ENCODE measurements at places on chromosomes 12 and 14.

DNA sequence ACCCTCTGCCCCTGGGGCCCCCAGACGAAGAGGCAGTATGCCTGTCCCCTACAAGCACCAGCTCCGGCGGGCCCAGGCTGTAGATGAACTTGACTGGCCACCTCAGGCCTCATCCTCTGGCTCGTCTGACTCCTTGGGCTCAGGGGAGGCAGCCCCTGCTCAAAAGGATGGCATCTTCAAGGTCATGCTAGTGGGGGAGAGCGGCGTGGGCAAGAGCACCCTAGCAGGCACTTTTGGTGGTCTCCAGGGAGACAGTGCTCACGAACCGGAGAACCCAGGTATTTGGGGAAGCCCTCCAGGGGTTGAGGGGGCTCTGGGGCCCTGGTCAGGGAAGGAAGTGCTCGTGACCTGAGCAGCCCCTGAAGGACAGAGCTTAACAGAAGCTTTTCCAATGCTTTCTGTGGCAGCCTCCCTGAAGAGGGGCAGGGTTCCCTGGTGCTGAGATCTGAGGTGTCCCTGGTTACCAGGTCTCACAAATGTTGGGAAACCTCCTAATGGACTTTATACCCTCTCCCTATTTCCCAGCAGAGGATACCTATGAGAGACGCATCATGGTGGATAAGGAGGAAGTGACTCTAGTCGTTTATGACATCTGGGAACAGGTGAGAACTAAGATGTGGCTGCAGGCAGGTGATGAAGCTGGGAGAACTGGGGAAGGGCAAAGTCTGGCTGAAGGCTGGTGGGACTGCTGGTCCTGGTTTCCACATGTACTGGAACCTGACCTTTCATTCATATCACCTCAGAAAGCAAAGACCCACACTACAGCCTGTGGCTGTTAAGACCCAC is 1.9 kb downstream of the REM2 start:
- no peak for DNase-seq

GRCh38 chr12:94405413-94406116 is 54.1 kb downstream of the CEP83 start:
- DNase-seq: no peak

DNA sequence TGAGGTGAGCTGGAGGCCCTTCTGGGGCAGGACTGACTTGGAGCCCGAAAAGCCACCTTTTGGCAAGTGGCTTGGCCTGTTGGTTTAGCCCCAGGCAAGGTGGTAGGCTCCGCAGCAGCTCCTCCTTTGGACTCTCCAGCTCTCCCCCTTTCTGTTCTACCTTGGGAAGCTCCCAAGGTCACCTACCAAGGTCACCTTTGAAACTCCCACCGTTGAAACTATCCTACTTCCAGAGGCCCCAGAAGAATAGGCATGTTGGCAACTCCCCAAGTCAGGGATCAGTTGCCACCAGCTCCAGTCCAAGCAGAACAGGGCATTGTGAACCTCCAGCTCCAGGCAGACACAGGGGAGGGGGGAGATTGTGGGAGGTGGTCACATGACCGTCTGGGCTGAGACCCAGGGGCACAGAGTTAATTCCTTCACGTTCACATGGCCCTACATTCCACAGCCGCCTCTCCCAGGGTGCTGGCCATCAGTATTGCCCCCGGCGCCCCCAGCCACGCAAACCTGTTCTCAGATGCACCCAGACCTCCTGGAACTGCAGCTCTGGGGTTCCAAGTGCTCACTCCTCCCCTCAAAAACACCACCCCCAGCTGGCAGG is 14.4 kb downstream of the IRF2BPL start:
- no peak for DNase-seq

GRCh38 chr12:90677552-90677951 is 277.4 kb downstream of the CCER1 start:
- no peak for DNase-seq

- DNase-seq: peak; percentile 48
These were observed 3.3 kb upstream of the KRT79 start for GRCh38 chr12:52837413-52837741.

- DNase-seq: no peak
These were observed 160.2 kb downstream of the PELI2 start for GRCh38 chr14:56278383-56278782.

GRCh38 chr14:37650356-37651037 is 55.1 kb downstream of the TTC6 start:
- DNase-seq: no peak

DNA sequence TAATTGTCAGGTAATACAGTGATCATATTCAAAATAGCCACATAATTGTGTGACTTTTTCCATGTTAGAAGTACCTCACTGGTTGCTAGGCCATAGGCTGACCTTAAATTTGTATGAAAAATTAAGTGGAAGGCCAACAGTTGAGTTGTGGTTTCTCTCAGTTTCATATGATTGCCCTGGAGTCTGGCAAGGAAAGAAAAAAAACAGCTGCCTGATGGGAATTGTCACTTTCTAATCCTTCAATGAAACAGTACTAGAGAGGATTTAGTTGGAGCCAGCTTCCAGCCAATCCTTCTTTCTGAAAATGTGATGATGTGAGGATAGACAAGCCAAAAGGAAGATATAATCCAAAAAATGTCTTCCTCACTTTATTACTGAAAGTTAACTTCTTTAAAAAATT is 113.6 kb downstream of the ALX1 start:
- no peak for DNase-seq

DNA sequence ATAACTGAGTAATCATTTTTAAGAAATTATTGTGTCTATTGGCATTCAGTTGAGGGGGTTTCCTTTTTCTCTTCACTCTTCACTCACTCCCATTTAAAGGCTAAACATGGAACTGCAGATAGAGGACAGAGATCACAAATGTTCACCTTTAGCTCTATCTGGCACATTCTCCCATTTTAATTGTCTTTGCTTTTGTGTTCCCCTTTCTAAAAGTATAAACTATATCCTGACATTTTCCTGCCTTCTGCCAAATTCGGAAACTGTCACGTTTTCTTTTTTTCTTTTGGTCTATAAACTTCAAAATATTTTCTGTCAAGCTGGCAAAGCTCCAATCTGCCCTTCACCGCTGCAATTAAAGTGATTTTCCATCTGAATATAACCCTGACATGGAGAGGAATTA is 219.8 kb upstream of the CDKN3 start:
- DNase-seq: no peak

GRCh38 chr12:12901158-12901791 is 9.9 kb downstream of the GPRC5A start:
- peak; percentile 93 for DNase-seq

GRCh38 chr12:2479851-2480535 is 314.8 kb upstream of the FKBP4 start:
- no peak for DNase-seq

DNA sequence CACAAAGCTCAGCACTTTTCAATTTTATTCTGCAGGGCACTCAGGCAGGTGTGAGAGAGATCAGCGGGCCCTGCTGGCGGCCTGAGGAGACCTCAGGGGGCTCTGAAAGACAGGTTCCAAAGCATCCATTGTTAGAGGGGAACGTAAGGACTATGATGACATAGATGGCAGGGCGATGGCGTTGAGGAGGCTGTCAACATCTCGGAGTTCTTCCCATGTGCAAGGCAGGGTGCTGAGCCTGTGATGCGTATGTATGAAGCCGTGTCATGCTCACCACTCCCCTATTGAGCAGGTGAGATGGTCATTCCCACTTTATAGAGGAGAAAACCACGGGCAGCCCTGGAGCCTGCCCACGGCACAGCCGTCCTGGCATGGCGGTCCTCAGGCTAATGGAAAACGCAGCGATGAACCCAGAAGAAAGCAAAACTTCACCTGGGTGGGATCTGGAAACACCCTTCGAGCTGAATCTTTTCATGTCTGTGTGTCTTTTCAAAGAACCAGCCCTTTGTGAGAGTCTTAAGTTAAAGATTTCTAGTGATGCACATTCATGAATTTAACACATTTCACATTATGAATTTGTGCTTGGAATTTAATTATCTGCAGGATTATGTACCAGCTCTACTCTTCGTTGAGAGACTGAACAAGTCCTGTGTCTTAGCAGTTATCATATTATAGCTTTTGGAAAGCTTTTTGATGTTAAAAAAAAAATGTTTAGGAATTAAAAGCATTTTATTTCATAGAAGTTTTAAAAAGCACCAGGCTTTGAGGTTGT is 64.7 kb downstream of the RIMBP2 start:
- no peak for DNase-seq

GRCh38 chr14:64410084-64410774 is 22.1 kb downstream of the MTHFD1 start:
- peak; percentile 53 for DNase-seq
